Glutamatergic neuron (in vitro differentiated cells): ENCODE measurements at places on chromosomes 3 and 15. TPM values are rescaled to one million over a fixed set of nuclear protein-coding genes. Genes with fewer than 3 reads are reported as not detected.

DNA sequence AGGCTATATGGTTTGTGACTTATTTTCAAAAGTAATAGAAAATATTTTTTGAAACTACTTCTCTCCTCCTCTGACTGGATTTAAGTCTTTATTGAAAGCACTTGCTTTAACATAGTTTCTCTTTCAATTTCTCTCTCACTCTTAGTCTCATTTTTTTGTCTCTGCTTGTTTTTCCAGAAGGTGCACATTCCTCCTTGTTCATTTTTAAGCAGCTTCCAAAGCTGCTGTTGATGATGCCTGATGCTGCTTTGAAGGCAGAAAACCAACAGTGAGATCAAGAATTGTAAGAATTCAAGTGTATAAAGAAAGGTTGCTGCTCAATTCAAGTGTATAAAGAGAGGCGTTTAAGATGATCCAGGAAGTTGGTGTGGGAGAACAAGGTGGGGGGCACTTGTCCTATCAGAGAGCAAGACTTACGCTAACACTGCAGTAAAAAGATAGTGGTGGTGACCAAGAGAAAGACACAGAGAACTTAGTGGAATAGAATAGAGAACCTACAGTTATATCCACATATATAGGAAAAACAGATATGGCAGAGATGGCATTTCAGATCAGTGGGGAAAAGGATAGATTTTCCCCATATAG lies 12.1 kb downstream of the NR2C2 start:
- no peak for DNase-seq

- DNase-seq = no peak
Observed at GRCh38 chr3:36926292-36926897, 18.5 kb downstream of the TRANK1 start.

DNA sequence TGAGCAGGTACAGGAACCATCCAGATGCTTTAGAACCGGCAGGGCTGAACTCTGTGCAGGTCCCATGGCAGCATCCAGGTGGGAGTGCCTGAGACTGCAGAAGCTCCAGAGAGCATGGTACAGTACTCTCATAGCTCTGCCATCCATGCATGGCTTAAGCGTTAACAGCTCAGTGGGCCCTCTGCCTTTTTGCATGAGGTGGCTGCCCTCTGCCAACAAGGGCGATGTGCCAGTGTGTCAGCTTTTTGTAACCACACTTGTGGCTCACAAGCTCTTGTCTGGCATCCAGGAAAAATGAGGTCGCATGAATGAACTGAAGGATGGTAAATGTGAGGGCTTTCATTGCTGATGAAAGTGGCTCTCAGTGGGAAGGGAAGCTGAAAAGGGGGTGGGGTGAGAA lies 950.1 kb downstream of the DIPK2A start:
- no peak for DNase-seq

DNA sequence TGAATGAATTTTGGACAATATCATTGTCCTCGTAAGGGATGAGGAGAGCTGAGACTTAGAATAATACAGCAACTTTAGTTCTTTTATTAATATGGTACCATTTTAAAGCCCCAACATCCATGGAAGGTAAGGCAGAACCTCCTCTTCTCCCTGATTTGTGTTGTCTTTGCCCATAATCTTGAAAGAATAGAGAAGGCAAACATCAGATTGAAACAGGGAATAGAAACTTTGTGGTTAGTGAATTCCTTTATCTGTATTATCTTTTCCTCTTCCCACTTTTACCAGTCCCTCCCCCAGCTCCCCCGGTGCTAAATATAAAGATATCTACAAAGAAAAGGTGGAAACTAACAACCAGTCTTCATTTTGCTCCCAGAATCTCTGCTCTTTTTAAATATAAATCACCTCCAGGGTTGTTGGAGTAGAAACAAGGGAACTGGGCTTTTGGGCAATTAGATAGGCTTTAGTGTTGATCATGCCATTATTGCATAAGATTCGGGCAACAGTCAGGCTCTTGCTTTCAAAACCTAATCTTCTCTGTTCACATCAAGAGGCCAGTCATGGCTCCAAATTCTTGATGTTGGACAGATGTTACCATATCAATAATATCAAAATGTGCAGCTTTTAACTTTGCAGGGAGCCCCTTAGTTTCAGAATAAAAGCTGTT lies 32.5 kb downstream of the ITPR1 start:
- no peak for DNase-seq

DNA sequence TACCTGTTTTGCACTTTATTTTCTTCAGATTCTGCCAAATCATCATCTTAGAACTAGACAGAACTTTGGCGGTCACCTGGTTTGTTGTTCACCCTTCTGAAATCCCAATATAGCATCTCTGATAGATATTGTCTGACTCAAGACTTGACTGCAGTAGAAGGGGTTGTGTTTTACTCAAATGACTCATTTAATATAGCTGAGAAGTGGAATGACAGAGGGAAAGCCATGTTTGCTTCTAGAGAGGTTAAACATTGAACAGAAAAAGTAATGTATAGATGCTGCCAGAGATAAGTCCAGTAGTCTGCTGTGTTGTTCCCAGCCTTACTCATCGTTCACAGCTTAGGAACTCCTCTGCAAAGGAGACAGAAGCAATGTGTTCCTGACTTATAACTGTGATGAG lies 402.0 kb downstream of the AGBL1 start:
- no peak for DNase-seq

SLC30A4 gene
- total RNA-seq = 0.34 TPM

GOLGA8Q gene
- not detected for total RNA-seq

RBMS3 gene
- total RNA-seq = 65.1 TPM

MAGI1 gene
- total RNA-seq = 46.5 TPM

ARL8B gene
- total RNA-seq = 33.9 TPM

ADGRG7 gene
- total RNA-seq = not detected

RPP25 gene
- 2.3 TPM for total RNA-seq
